ENCODE measurements at places on chromosomes 1 and 21. TPM values are rescaled to one million over a fixed set of nuclear protein-coding genes. Genes with fewer than 3 reads are reported as not detected.

GRCh38 chr1:43858324-43858723, 75.3 kb upstream of the ARTN start:
- H3K27me3 ChIP-seq = no peaks in the 10 kb centered on the region
- no peak overlapping the region for H3K4me3 ChIP-seq
- H3K4me1 ChIP-seq = no peaks in the 10 kb centered on the region
- DNase-seq = no peak
- H3K36me3 ChIP-seq = no peaks in the 10 kb centered on the region

- H3K4me3 ChIP-seq = no peak overlapping the region
- H3K27ac ChIP-seq = no peak overlapping the region
- no peaks in the 10 kb centered on the region for H3K36me3 ChIP-seq
- no peaks in the 10 kb centered on the region for H3K27me3 ChIP-seq
These were observed 760.2 kb downstream of the PLA2G4A start for GRCh38 chr1:187588917-187589316.

DNA sequence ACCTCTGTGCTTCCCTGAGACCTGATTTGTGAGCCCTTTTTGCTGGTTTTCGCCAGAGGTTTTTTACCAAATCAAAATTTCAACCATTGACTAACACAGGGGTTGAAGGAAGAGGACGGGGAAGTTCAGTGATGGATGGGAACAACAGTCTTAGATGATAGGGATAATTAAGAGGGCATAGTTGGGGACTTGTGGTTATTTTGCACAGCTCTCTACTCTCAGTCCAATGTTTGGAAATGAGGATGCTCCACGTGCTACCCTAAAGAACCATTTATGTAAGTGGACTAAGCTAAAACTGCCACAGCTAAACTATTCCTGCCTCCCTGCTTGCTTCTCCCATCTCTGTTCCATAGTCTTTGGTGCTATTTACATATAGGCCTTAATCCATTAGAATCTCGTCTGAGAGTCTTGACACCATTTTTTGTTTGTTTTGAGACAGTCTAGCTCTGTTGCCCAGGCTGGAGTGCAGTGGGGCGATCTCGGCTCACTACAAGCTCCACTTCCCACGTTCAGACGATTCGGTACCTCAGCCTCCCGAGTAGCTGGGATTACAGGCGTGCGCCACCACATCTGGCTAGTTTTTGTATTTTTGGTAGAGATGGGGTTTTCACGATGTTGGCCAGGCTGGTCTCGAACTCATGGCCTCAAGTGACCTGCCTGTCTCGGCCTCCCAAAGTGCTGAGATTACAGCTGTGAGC, 684 bp upstream of the MCL1 start:
- H3K4me3 ChIP-seq = peak overlapping the region; percentile 94
- H3K36me3 ChIP-seq = no peaks in the 10 kb centered on the region
- no peak for DNase-seq
- peak overlapping the region; percentile 97 for H3K27ac ChIP-seq

RIPPLY3 gene
- total RNA-seq = not detected

C1orf21 gene
- 0.07 TPM for total RNA-seq

DNA sequence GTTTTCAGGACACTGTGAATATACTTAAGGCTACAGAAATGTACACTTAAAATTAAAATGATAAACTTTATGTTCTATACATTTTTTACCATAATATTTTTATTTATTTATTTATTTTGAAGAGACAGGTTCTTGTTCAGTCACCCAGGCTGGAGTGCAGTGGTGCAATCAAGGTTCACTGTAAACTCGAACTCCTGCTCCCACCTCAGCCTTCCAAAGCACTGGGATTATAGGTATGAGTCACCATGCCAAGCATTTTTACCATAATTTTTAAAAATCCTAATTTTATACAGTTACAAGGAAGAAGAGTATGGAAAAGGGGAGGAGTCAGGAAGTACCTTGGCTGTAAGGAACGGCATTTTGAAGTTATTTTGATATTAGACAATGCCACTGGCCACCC, 23.6 kb upstream of the ANGPTL3 start:
- no peaks in the 10 kb centered on the region for H3K4me1 ChIP-seq
- H3K4me3 ChIP-seq = no peak overlapping the region
- no peak for DNase-seq

CACNA1S gene
- total RNA-seq = not detected

PCBP3 gene
- 2.3 TPM for total RNA-seq

DNA sequence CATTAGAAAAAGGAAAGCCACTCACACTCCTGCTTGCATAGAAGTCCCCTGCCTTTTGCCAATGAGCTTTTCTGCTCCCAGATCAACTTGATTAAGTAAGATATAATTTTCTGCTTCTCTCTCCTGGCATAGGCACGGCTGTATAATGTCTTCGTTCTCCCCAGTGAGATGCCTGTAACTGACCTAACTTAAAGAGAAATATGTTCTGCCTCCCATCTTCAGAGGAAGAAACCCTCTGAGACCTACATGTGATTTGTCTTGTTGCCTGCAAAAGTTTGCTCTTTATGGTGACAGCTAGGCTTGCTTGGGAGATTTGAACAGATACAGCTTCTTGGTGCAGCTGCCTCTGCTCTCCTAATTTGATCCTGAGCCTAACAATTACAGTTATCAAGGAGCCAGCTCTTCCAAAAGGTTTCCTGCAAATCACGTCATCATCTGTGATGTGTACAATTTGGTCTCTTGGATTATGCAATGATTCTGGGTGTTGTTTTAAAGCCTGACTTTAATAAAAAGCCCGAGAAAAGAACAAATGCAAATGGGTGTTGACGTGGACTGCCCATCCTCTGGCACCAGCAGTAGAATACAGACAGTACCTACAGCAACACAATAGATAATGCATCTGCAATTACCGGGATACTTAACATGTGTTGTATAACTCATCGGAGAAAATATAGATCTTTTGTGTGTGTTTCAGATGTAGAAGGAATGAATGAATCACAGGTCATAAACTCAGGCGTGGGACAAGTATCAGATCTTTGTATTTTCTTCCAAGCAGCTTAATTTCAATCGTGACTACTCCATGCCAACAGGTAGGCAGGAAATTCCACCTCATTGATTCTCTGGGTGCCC, 76.2 kb upstream of the KAZN start:
- H3K27me3 ChIP-seq = no peaks in the 10 kb centered on the region
- no peaks in the 10 kb centered on the region for H3K4me1 ChIP-seq
- H3K36me3 ChIP-seq = no peaks in the 10 kb centered on the region
- DNase-seq = no peak
- H3K27ac ChIP-seq = no peak overlapping the region

DNA sequence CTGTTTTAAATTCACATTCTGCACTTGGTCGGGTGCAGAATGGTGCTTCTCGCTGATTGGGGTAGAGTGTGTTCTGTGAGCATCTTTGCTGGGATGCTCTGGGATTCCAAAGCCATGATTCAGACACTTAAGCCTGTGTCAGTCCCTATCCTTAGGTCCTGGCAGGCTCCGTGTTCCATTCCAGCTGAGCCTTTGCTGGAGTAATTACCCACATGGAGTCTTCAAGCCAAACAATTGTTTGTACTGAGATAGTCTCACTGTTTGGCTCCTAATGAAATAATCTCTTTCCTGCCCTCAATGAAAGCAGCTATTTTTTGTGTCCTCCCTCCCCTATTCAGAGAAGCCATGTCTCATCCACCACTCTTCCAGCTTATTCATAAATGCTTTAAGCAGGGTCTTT, 18.7 kb downstream of the SMAP2 start:
- H3K36me3 ChIP-seq = no peaks in the 10 kb centered on the region
- no peaks in the 10 kb centered on the region for H3K27me3 ChIP-seq
- peaks cover 97% of the 10 kb centered on the region for H3K4me1 ChIP-seq
- no peak for DNase-seq

GRCh38 chr1:174584071-174584470, 136.3 kb downstream of the GPR52 start:
- no peak overlapping the region for H3K27ac ChIP-seq
- no peak overlapping the region for H3K4me3 ChIP-seq
- no peaks in the 10 kb centered on the region for H3K4me1 ChIP-seq
- DNase-seq = no peak
- no peaks in the 10 kb centered on the region for H3K27me3 ChIP-seq
- no peaks in the 10 kb centered on the region for H3K36me3 ChIP-seq

DNA sequence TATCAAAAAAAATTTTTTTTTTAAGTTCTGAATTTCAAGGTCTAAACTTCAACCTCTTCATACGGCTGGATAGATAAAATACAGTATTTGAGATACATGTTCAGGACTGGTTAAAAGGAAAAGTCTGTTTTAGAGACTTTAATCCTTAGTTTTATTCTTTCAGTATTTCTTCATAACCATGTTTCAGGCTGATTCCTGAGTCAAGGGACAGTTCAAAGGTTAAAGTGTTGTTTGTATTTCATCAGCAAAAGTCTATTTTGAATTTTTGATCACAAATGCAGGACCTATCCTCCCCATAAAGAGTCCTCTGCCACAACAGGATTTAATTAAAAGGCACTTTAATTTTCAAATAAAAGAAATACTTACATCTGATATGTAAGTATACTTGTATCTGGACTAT, 53.5 kb downstream of the SELENOF start:
- no peaks in the 10 kb centered on the region for H3K27me3 ChIP-seq
- H3K36me3 ChIP-seq = no peaks in the 10 kb centered on the region
- H3K4me3 ChIP-seq = no peak overlapping the region
- peaks cover 19% of the 10 kb centered on the region for H3K4me1 ChIP-seq
- no peak for DNase-seq

- no peak overlapping the region for H3K27ac ChIP-seq
- H3K4me1 ChIP-seq = peaks cover 15% of the 10 kb centered on the region
- H3K36me3 ChIP-seq = no peaks in the 10 kb centered on the region
- peak overlapping the region; percentile 47 for H3K4me3 ChIP-seq
These were observed 670 bp downstream of the RAB3B start for GRCh38 chr1:51989582-51990477.

DNA sequence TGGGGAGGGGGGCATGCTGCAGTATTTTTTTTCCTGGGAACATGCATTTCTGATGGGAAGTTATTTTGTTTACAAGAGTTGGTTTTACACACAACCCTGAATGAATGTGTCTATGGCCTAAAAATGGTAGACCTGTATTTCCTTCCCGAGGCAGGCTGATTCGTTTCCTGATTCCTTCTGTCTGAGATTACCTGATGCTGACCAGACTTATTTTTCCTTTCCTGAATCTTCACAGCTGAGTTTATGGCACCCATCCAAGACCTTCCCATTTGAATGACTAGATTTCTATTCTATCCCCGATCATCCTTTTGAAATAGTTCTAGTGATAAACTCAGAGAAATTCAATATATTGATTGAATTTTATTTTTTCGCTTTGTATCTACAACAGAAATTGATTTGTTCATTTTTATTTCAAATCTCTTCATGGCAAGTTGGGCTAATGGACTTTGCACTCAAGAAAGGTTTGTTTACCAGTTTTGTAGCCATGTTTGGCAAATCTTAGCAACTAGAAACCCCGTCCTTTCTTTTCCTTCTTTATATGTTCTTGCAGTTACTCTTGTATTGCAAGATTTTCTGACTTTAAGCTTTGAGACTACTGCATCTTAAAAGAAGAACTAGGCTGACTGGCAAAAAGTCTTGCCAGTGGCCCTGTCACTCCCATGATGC, 15.9 kb upstream of the PLEKHM2 start:
- H3K27ac ChIP-seq = no peak overlapping the region
- no peaks in the 10 kb centered on the region for H3K4me1 ChIP-seq
- no peaks in the 10 kb centered on the region for H3K36me3 ChIP-seq
- no peak for DNase-seq

GPR161 gene
- 0.17 TPM for total RNA-seq

- H3K27me3 ChIP-seq = no peaks in the 10 kb centered on the region
- DNase-seq = no peak
- H3K4me1 ChIP-seq = peaks cover 55% of the 10 kb centered on the region
- H3K4me3 ChIP-seq = no peak overlapping the region
- H3K27ac ChIP-seq = no peak overlapping the region
- no peaks in the 10 kb centered on the region for H3K36me3 ChIP-seq
These were observed 258.9 kb upstream of the SGIP1 start for GRCh38 chr1:66275083-66275482.

AQP10 gene
- not detected for total RNA-seq

DNA sequence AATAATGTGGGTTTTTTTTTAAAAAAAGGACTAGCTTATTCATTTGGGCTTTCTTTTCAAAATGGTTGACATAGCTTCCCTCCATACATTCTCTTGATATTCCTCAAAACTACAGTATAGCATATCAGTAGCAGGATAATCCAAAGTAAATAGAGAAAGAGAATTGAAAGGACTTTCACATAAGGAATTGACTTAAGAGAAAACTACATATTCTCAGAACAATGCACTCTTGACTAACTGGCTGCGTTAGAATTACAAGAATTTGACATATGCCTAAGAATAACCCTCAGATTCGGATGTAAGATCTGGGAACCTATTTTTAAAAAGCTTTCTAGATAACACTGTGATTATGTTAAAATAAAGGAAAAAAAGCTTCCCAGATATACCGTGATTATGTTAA, 3.1 kb downstream of the PRKAB2 start:
- peaks cover 12% of the 10 kb centered on the region for H3K36me3 ChIP-seq
- DNase-seq = no peak
- no peak overlapping the region for H3K27ac ChIP-seq
- no peak overlapping the region for H3K4me3 ChIP-seq
- H3K27me3 ChIP-seq = no peaks in the 10 kb centered on the region

GRCh38 chr1:185265314-185265713, 51.7 kb downstream of the IVNS1ABP start:
- H3K27ac ChIP-seq = no peak overlapping the region
- no peaks in the 10 kb centered on the region for H3K4me1 ChIP-seq
- H3K4me3 ChIP-seq = no peak overlapping the region
- no peaks in the 10 kb centered on the region for H3K36me3 ChIP-seq

- H3K36me3 ChIP-seq = no peaks in the 10 kb centered on the region
- H3K4me3 ChIP-seq = no peak within 1 kb of the TSS
- DNase-seq = peak; percentile 74
- peaks cover 61% of the 10 kb centered on the region for H3K4me1 ChIP-seq
- no peaks in the 10 kb centered on the region for H3K27me3 ChIP-seq
- H3K27ac ChIP-seq = peak within 1 kb of the TSS; percentile 31
These were observed at the start of the genes ADORA3 and TMIGD3 for GRCh38 chr1:111503585-111504060. ADORA3 (minus strand) TSS chr1:111503633; CDS start chr1:111503354, 279 bp downstream. TMIGD3 (minus strand) TSS chr1:111503633; CDS start chr1:111503354, 279 bp downstream.

UBL4B gene
- not detected for total RNA-seq

GRCh38 chr1:221030990-221031389, 151.7 kb downstream of the HLX start:
- DNase-seq = no peak
- no peaks in the 10 kb centered on the region for H3K36me3 ChIP-seq
- H3K27ac ChIP-seq = no peak overlapping the region
- H3K4me3 ChIP-seq = no peak overlapping the region

DNA sequence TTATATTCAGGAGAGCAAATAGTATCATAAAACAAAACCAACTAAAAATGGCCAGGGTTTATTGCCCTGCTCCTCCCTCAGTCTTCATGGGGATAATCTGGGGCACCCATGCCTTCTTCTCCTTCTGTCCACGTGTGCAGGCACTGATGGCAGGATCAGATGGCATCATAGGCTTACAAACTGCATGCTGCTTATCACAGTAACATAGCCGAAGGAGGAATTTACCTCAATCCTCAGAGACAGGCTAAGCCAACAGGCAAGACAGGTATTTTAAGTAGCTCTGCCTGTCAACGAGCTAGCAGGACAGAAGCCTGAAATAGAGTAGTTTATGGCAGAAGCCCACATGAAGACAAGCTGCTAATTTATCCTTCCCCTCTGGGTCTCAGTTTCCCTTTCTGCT, 9.4 kb downstream of the LAMB3 start:
- no peak overlapping the region for H3K4me3 ChIP-seq
- H3K4me1 ChIP-seq = no peaks in the 10 kb centered on the region
- H3K27ac ChIP-seq = no peak overlapping the region
- DNase-seq = no peak

Measured in B cell (primary cell).